ENCODE measurements at places on chromosomes 3 and 15.

DNA sequence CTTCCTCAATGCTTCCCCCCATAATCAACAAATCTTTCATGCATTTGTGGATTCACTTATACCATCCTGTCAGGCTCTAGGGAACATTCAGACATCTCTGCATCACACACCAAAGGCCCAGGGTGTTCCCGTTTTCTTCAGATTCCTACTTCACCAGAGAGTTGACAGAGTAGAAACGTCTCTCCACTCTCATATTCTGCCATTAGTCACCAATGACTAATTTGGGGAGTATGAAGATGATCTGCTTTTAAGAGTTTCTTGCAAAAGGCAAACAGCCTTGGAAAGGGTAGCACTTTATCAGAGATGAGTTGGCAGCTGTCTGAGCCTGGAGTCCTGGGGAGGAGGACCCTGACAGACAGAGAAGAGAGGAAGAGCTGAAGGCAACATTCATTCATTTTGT, 55.8 kb upstream of the DGKG start:
- no peak for DNase-seq

GRCh38 chr3:14941871-14942270, 5.5 kb upstream of the NR2C2 start:
- no peak for DNase-seq

- DNase-seq = no peak
Measured at GRCh38 chr15:92332125-92332899, 61.4 kb upstream of the ST8SIA2 start.

DNA sequence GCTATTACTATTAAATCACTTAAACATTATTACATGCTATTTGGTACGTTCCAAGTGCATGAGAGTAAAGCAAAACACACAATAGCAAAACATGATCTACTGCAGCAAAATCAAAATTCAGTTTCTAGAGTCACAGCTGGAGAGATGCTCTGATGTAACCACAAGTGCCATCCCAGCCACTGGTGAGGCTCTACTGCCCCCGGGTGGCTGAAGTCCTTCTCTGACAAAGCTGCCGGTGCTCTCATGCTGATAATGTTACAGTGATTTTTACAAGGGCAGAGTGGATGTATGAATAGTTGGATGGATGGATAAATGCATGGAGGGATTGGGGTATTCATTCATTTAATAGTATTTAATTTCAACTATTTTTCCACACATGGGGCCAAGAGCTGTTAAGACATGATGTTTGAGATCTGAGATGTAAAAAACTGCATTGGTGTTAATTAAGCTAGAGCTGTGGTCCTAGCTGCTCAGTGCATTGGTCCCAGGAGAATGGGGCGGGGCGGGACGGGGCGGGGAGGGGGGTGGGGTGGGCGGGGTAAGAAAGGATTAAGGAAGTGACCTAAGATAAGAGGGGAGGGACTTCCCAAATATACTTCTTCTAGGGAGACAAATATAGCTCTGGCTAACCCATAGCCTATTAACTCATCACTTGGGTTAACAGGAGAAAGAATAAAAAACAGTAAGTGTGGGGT, 5.3 kb upstream of the SPESP1 start:
- DNase-seq = peak; percentile 23

DNA sequence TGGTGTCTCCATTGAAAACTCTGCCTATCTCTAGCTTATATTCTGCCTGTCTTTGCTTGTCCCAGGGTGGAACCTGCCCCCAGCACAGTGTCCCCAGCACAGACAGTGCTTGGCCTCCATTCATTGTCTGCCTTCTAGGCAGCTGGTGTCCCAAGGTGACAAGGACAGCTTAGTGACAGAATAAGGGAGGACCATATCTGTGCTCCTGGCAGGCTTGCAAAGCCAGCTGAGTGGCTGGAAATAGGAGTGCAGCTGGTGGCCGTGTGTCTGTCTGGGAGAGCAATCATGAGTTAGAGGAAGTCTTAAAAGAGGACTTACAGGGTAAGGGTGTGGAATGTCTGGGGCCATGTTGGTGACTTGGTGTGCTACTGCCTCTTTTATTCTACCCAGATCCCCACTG, 33.4 kb downstream of the SCN5A start:
- DNase-seq = no peak

DNA sequence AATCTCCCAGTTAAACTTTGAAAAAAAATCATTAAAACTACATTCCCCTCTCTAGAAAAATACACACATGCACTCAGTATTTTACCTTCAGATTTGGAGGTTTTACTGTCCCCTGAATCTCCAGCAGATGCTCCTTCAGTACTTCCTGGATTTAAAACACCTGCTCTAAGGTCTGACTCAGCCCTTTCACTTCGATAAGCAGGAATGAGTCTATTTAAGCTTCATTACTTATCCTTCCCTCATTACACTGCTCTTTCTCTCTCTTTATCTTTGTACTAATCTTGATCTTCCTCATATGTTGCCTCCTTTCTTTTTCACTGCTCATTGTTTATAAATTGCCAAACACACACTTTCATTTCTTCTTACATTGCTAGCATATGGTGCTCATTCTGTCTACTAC, 443.9 kb downstream of the DIPK2A start:
- no peak for DNase-seq

DNA sequence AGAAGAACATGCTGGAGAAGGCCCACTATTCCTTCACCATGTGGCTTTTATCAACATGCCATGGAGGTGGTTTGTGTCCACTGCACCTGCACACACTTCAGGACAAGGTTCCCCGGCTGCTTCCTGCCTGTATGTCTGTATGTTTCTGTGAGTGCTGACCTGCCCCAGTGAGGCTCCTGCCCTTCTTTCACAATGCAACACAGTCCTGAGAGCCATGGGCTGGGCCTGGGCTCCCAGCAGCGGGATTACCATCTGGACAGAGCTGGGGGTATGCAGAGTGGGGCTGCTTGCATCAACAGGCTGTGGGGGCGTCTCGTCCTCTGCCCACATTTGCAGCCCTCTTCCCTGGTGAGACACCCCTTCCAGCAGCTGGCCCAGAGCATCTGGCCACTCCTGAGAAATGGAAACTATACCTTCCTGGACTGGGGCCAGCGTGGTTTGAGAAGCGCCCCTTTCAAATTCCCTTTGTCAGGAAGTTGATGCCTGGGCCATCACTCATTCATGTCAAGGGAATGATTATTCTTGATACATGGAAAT, 29.3 kb upstream of the C15orf39 start:
- no peak for DNase-seq

- DNase-seq = no peak
Measured at GRCh38 chr3:67418426-67419217, 235.8 kb downstream of the SUCLG2 start.

DNA sequence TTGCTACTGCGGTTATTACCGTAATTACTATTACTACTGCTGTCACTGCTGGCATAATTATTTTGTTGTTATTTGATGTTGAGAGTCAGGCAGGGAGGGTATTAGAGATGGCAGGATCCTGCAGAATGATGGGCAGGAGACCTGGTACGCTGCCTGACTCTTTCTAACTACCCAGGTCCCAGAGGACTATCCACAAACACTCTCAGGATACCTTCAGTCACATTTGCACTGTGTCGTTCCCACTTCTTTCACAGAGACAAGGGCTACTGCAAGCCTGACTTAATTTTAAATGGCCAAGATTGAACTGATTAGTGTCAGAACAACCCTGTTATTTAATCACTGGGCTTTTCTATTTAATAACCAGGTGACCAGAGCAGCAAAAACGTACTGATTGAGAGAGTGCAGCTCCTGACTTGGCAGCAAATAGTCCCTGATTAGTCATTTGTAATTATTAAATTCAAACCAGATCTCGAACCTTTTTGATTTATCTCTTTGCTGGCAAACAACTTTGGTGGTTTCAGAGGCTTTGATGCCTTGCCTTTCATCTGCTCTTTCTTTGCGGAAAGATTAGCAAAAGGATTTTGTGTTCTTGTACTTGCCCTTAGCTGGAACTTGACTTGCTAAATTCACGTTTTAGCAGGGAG, 88.8 kb upstream of the ARHGEF3 start:
- DNase-seq = no peak

GRCh38 chr3:117734496-117734895, 1024.9 kb downstream of the TUSC7 start:
- DNase-seq = no peak

- no peak for DNase-seq
Measured at GRCh38 chr15:66702787-66703539, 927 bp downstream of the SMAD6 start.

DNA sequence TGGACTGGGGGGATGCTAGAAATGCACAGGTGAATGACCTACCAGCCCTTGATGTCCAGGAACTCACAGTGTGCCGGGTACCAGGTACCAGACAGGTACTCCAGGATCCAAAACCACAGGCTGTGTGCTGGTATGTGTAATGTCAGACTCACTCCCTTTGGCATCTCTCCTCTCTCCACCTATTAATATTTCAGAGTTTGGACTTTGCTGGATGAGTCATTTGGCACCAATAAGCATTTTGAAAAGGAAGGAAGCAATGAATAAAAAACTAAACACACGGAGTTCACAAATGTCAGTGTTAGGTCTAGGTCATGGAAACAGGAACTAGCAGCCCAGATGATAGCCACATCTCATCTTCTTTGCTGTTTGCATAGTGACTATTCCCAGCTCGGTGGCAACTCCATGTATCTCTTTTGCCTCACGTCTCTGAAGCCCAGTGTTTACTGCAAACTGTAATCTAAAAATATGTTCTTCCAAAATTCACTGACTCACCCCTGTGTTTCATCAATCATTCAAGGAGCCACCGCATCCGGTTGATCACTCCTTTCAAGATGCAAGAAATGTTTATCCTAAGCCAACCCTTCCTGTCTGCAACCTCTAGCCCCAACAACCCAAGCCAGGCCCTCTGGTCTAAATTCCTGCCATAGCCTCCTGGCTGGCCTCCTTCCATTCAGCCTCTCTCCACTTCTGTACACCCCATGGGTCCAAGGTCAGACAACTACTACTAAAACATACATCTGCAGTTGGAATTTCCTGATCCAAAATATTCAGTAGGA, 8.4 kb downstream of the ITGB5 start:
- DNase-seq = no peak
